Fibroblast of mammary gland (primary cell): ENCODE measurements at places on chromosomes 6 and 20.

- no peak for DNase-seq
Observed at GRCh38 chr6:43081043-43081442, 4.9 kb downstream of the PTK7 start.

GRCh38 chr20:57922706-57923105, 212.9 kb upstream of the PMEPA1 start:
- DNase-seq, result no peak

- no peak for DNase-seq
Observed at GRCh38 chr6:149474108-149474935, 10.5 kb downstream of the ZC3H12D start.

GRCh38 chr20:36827541-36828279, 48.2 kb upstream of the TLDC2 start:
- no peak for DNase-seq

GRCh38 chr20:38221119-38221589, 39.4 kb downstream of the KIAA1755 start:
- peak; percentile 50 for DNase-seq
